ENCODE measurements at places on chromosomes 2 and 18.

- no peak for DNase-seq
These were observed 177.8 kb downstream of the KIAA1328 start for GRCh38 chr18:37006742-37007141.

- DNase-seq, result no peak
These were observed 62.5 kb downstream of the NEDD4L start for GRCh38 chr18:58106289-58107070.

DNA sequence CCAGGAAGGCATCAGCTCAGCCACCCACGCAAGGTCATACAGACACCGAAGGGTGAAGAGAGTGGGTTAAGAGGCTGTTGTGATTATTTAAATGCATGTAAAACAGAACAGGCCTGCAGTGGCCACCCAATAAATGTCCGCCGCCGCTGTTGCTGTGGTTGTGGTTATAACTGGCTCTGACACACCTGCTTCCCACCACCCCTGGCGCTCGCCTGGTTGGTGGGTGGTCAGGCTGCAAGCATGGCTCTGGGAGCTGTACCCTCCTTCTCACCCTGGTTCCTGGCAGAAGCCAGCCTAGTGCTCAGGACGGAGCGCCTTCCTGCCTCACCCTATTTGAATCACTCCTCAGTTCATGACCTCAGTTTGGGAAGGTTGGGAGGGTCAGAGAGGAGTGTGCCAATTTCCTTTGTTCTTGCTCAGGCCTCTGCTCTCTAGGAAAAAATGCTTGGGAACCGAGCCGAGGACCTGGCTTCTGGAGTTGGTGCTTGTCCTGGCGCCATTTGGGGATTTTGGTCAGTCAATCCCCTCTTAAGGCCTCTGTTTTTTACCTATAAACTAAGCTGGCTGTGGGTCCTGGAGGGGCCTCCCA, 5.3 kb upstream of the CRYBA2 start:
- DNase-seq, result no peak

- no peak for DNase-seq
These were observed 374.2 kb upstream of the MAP2 start for GRCh38 chr2:209049608-209050007.

DNA sequence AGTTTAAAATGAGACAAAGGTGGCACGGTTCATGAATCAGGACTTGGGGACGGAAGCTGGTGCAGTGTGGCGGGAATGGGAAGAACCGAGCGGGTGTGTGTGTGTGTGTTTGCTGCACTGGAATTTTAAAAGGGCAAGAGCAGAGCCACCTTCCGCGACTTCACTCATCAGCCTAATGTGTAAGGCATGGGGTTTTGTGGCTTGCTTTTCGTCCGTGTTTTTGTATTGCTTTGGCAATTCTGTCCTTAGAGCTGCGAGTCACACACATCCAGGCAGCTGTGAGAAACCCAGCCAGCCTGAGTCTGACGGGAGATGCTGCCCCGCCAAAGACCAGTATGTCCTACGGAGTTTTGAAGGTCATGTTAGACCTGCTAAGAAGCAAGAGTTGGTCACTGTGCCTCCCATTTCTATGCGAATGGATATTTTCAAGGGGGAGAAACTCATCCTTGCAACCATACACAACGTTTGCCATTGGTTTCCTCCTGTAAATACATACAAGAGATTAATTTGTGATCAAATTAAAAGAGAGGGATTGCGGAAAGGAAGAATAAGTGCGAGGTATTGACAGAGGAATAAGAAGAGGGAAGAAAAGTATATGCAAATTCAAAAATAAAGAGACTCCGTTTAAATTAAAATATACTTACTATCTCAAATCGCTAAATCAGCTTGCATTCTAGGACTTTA, 665 bp upstream of the CACNB4 start:
- no peak for DNase-seq

All from CD4-positive, alpha-beta T cell treated with Interleukin-21 for 1 hour (primary cell).